ENCODE measurements at places on chromosomes 6 and 20.

GRCh38 chr6:138970856-138971425 lies 17.1 kb downstream of the REPS1 start:
- no peak for DNase-seq

GRCh38 chr20:38034961-38035360 lies 1.4 kb downstream of the RPRD1B start:
- no peak for DNase-seq

GRCh38 chr20:57751411-57751810 lies 41.6 kb upstream of the PMEPA1 start:
- no peak for DNase-seq

- DNase-seq, result peak; percentile 78
Observed at GRCh38 chr6:31572041-31572911, at the start of gene LTA. TSS of gene LTA (plus strand) at chr6:31572289. CDS start at chr6:31572743, 454 bp downstream.

DNA sequence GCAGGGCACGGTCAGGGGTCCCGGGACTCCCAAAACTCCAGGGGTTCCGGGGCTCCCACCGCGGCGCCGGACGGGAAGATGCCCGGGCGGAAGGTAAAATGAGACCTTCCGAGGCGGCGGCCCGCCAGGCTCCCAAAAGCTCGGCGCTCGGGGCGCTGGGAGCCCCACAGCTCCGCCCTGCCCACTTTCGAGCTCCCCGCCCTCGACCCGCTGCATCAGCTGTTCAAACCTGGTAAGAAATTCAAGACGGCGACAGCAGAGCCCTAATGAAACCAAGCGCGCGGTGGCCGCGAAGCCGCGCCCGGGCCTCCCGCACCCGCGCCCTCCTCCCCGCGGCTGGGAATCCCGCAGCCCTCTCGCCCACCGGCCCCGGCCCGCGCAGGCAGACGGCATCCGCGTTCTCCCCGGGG lies 369 bp downstream of the SLC4A11 start:
- DNase-seq, result peak; percentile 42

- DNase-seq, result no peak
Observed at GRCh38 chr6:166597711-166598440, 11.4 kb upstream of the RAMACL start.

- no peak for DNase-seq
Observed at GRCh38 chr6:43280234-43280633, 17.8 kb upstream of the SLC22A7 start.

DNA sequence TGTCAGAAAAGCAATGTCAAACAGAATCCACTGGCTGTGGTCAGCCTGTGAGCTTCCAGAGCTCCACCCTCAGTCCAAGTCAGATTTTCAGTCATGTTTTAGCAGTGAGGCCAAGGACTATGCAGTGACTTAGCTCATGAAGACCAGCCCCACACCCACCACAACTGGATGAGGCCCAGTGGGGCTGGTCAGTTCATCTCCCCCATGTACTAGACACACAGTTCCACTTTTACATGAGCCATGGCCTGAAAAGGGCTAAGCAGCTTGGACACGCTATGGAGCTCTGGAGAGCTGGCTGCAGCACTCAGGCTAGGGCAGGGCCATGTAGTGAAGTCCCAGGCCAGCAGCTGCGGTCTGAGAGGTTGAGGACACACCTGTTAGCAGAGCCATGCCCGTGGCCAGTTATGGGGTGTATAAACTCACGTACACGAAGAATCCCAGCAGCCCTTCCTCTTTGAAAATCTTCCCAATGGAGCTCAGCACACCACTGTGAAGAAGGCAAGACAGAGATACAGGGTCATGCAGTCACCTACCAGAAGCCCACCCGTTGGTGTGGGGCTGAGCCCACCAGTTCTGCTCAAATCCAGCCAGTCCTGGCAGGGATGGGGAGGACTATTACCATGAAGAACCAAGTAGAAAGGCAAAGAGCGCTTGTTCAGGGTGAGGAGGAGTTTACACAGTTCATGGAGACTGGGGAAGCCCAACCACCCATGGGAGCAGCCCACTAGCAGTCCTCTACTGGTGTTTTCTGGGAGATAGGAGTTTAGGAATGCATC lies 10.6 kb downstream of the MTCH1 start:
- DNase-seq, result no peak

- no peak for DNase-seq
Observed at GRCh38 chr6:123380257-123380656, 256.5 kb downstream of the TRDN start.

DNA sequence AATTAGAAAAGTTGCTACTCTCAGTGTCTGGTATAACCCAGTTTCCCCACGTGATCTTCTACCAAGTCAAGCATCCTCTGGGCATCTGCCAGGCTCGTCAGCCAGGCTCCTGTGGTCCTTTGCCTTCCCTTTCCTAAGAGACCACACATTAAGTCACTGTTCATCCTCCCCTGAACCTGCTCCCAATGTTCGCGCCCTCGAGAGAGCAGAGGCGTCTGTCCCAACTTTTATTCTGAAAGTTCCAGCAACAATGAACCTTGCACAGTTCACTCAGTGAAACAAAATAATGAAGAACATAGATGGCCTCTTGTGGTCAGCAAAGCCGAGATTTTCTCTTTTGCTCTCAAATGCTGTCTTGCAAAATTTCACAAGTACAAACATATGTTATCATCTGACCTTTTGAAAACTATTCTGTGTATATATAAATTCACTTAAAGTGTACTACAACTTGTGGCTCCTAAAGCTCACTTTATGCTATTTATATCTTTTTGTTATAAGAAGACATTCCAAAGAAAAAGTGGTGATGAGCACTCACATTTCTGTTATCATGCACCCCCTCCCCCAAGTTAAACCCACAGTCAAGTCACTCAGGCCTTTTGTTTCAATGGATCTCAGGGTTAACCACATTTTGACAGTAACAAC lies 39.2 kb upstream of the NHSL1 start:
- no peak for DNase-seq

GRCh38 chr6:85421972-85422371 lies 27.9 kb upstream of the NT5E start:
- no peak for DNase-seq

DNA sequence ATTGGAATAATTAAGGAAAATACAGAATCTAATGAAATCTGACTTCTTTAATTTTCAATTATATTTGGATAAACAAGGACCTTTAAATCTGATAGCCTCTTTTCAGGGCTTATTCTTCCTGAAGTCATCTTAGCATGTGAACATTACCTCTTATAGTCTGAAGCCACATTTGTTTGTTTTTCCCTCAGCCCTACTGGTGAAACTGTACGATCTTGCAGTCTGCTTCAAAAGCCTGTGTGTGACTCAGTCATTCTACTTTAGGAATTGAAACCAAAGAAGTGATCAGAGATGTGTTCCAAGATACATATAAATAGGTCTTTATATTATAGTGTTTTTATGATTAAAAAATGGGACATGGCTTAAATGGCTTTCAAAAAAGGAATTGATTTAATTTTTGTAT lies 67.5 kb downstream of the MACROD2 start:
- DNase-seq, result no peak

DNA sequence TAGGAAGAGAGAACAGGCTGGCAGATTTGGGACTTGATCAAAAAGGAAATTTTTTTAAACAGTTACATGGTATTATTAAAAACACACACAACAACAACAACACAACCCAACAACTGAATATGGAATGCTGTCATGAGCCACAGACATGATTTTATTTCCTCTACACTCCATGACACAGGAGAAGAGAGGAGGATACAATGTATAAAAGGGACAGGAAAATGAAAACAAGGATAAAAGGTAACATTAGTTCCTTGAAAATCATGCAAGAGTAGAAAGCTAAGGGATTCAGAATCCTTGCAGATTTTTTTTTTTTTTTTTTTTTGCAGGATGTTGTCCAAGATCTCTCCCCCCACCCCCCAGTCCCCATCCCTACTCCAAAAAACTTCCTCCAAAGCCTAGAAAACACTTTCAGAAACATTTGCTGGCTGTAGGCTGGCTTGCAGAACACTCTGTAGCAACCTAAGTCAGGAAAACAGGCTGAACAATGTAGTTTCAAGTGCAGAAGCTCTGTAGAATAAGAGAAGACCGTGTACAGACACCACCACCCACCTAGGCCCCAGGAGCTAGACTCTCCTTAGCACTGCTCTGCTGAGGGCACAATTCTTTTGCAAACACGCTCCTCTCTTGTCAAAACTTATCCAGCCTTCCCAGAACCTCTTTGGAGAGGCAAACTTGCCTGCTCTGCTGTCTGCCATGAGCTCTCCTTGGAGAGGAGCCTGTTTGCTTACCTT lies 845 bp downstream of the ZMYND8 start:
- DNase-seq, result no peak

- DNase-seq, result no peak
Observed at GRCh38 chr6:55734256-55734655, 141.1 kb downstream of the BMP5 start.

DNA sequence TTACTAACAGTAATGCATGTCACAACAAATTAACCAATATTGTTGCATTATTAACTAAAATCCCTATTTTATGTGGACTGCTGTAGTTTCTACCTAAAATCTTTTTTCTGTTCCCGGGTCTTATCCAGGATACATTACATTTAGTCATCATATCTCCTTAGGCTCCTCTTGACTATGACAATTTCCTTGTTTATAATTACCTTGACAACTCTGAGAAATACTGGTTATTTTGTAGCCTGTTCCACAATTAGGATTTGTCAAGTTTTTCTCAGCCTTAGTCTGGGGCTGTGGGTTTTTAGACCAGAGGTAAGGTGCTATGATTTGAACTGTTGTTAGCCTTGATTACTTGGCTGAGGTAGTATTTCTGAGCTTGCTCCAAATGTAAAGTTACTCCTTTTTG lies 3.7 kb downstream of the FBXO5 start:
- no peak for DNase-seq

DNA sequence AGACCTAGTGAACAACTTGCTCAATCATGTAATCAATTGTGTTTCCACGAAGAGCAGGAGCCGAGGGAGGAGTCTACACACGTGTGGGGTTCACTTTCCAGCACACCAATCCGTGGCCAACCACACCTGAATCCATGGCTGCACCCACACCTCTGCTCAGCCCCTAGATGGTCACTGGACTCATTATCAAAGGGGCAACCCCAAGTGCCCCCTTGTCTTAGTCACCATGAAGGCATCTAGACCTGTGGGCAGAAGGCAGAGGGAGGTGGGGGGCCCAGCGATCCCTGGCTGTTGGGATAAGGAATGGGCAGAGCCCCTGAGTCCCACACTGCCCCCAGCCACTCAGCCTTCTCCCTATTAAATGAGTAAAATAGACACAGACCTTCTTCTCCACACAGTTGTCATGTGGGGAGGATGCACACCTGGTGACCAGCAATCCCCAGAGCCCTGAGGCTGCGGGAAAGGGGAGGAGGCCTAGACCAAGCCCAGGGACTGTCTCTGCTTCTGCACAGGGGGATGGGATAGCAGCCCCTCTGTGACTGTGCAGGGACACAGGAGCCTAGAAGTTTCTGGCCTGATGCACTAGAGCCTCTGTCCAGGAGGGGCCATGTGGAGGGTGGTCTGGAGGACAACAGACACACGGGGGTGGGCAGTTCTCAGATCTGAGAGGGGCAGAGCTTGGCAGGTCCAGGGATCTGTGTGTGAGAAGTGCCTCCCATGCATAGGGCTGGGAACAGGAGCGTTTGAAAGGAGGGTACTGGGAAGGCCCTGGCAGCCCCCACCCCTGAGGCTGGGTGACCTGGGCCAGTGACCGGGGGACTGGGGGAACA lies 1.9 kb upstream of the RAET1L start:
- DNase-seq, result no peak

All from stimulated activated CD4-positive, alpha-beta T cell treated with anti-CD3 and anti-CD28 coated beads, Interleukin-15, amount 100 ng/mL, for 48 hours (primary cell).